Astrocyte (in vitro differentiated cells and primary cell): ENCODE measurements at places on chromosomes 4 and X.
A peak's percentile ranks its signal among the peaks of the same experiment; 100 is the strongest.

- no peak overlapping the region for H3K27ac ChIP-seq
- no peak for DNase-seq
- no peaks in the 10 kb centered on the region for H3K27me3 ChIP-seq
- no peak overlapping the region for H3K4me3 ChIP-seq
- H3K4me1 ChIP-seq = no peaks in the 10 kb centered on the region
- H3K36me3 ChIP-seq = no peaks in the 10 kb centered on the region
Observed at GRCh38 chrX:149527705-149528104, 13.1 kb upstream of the EOLA1 start.

DNA sequence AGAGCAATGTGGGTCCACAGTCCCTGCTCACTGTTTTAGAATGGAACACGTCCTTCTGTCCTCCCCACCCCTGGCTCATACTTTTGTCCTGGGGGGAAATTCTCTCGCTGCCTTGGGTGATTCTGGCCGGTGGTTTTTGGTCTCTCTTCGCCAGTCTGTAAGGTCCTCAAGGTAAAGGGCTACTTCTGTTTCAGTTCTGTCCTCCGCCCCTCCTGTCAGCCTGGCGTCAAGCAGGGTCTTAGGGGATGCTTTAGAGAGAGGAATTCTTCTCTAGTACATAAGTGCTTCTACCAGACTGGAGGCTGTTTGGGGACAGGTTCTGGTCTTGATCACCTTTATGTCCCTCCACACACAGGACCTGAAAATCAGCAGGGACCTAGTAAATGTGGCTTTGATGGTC lies 617 bp upstream of the MRFAP1L1 start:
- peaks cover 12% of the 10 kb centered on the region for H3K4me1 ChIP-seq
- no peaks in the 10 kb centered on the region for H3K36me3 ChIP-seq
- no peak overlapping the region for H3K27ac ChIP-seq
- H3K4me3 ChIP-seq = peak overlapping the region; percentile 94
- no peak for DNase-seq
- no peaks in the 10 kb centered on the region for H3K27me3 ChIP-seq

DNA sequence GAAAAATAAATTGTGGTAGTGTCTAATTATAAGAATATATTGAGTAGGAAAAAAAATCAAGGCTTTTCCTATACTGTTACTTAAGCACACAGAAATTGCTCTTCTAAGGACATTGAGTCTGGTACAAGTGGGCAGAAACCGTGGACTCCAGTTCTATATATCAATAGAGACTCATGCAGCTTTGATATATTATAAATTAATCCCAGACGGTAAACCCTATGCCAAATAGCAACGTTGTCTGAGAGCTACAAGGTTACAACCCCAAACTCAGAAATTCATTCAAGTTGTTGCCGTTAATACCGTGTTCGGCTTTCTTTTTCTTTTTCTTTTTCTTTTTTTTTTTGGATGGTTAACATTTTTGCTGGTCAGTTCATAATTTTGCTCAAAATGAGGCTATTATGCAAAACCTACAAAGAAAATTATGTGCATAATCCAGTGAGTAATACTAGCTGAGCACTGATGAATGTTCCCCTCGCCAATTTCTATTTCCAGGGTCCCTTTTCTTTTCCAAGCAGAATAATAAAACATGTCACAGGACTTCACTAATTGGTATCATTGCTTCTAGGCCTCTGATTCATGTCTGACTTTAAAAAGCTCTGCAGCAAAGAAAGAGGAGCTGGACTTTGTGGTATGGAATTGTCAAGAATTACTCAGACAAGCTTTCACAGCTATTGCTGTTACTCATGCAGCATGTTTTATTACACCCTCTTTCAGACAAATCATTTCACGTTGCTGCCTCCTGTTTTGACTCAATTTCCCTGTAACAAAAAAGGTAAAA lies 737.7 kb downstream of the NLGN4X start:
- H3K27ac ChIP-seq = no peak overlapping the region
- no peaks in the 10 kb centered on the region for H3K27me3 ChIP-seq
- no peak overlapping the region for H3K4me3 ChIP-seq
- H3K4me1 ChIP-seq = no peaks in the 10 kb centered on the region
- H3K36me3 ChIP-seq = no peaks in the 10 kb centered on the region

GRCh38 chrX:18465051-18465450 lies 39.6 kb downstream of the CDKL5 start:
- DNase-seq = no peak
- H3K4me1 ChIP-seq = no peaks in the 10 kb centered on the region
- H3K36me3 ChIP-seq = no peaks in the 10 kb centered on the region
- H3K27me3 ChIP-seq = no peaks in the 10 kb centered on the region
- H3K4me3 ChIP-seq = no peak overlapping the region

DNA sequence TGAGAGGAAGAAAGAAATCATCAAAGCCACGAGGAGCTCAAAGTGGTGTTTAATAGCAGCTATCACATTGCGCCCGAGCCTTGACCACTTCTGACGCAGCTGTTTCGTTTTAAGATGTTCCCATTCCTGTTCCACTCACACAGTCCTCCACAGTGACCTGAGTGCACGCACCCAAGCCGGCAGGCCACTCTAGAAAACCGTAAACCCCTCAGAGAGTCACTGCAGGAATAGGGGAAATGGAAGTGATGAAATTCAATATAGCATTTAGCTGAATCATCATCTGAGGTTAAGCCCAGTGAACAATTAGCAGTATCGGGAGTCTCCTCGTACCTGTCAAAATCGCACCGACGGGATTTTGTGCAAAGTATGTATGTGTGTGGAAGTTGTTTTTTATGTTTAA lies 17.9 kb upstream of the HAND2 start:
- H3K36me3 ChIP-seq = no peaks in the 10 kb centered on the region
- DNase-seq = no peak
